ENCODE measurements at places on chromosomes 4 and X.

GRCh38 chrX:106917830-106918500 lies 2.2 kb upstream of the CLDN2 start:
- peak; percentile 88 for DNase-seq

DNA sequence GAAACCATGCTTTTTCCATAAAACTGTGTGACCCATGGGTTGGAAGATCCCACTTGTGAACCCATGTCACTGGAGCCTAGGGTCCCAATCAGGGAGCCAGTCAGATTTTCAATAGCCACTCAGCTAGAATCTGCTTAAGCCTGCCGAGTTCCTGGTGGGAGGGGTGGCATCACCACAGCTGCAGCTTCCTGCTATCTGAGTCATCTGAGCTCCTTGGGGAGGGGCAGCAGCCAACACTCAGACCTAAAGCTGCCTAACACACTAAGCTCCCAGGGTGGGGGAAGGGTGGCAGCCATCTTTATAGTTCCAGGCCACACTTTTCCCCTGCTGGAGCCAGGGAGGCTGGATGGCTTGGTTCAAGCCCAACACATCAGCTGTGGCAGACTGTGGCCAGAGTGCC lies 350.1 kb downstream of the C4orf33 start:
- DNase-seq = peak; percentile 58

- DNase-seq = peak; percentile 64
Observed at GRCh38 chr4:106587558-106587957, 219.0 kb upstream of the GIMD1 start.

DNA sequence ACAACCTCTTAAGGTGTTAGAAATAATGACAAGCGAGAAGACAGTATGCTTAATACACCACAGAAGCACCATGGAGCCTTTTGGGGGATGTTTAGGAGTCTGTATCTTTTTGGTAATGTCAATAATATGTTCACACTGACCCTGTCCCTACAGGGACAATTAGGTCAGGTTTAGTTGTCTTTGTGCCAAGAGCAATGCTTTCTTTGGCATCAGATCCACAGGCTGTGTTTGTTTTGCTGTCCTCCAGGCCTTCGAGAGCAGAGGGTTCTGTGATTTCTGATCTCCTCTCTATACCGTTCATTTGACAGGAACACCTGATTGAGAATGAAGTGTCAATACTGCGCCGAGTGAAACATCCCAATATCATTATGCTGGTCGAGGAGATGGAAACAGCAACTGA lies 153.8 kb downstream of the DCLK2 start:
- DNase-seq = no peak

- DNase-seq = no peak
Observed at GRCh38 chr4:131764730-131765129, 1384.4 kb upstream of the PCDH10 start.

Measured in astrocyte of the hippocampus (primary cell).